KBM-7 (cell line): ENCODE measurements at places on chromosomes 5 and 9.
A peak's percentile ranks its signal among the peaks of the same experiment; 100 is the strongest.

DNA sequence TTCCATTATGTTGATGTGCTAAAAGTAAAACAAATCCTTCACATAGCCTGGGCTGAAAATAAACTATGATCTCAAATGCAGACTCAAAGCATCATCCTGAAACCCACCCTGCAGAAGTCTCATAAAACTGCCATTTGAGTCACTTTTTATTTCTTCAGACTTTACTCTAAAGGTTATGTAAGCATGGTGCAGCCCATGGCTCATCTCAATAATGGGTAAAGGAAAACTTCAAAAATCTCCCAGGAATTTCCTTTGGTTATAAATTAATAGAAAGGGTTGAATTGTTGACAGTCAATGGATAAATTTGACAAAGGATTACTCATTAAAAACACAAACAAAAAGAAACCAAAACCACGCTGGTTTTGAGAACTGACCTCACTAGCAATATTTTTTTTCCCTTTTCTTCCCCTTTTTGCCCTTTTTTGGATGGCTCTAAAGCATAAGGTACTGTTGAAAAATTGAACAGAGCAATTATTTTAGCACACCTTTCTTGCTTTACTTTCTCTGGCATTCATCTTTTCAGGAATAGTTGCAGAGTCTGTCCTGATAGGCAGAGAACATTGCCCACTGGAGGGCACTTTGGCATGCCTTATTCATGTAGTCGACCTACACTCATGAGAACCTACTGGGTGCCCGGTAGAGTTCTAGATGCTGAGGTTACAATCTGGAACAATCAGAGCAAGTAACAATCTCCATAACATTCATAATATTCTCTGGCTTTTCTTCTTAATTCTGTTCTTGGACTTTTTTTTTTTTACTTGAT, 191.4 kb downstream of the TMEM167A start:
- DNase-seq: peak; percentile 43

DNA sequence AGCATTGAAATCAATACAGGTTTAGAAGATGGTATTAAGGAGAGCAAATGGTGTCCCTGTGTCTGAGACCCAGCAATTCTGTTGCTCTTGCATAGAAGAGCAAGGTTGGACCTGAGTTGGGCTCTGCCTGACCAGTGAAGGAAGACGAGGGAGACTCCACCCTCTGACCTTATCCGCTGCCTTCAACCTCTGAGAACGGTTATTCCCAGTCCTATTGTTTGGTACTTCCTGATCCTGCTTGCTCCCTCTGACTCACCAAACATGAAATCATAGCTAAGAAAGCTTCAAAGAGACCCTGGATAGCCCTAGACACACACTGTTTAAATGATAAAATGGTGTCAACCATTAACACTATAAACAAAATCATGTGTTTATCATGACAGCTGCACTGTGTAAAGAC, 218.5 kb downstream of the PLK2 start:
- DNase-seq: no peak

DNA sequence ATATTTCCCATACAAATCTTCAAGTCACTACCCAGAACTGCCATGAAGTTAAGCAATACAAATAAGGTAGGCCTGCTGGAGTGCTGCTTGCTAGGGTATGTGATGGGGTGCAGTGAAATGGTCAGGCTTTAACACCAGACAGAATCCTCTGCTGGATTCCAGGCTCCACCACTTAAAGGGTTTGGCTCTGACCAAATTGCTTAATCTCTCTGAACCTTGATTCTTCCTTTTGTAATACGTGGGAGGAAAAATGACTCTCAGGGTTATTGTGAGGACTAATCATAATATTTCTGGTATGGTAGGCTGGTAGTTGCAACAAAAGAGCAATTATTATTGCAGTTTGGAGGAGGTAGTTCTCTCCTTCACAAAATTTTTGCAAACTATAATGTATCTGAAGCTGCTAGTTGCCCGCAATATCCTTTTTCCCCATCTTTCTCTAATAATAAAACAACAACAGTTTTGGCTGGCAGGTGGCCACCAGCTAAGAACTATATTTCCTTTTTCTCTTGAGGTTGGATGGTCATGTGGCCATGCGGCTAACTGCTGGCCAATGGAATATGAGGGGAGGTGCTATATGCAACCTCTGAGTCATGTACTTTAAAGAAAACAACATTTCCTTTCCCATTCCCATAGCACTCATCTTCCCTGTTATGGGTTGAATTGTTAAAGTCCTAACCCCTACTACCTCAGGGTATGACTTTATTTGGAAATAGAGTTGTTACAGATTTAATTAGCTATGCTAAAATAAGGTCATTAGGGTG, 44.1 kb downstream of the CCL28 start:
- no peak for DNase-seq

DNA sequence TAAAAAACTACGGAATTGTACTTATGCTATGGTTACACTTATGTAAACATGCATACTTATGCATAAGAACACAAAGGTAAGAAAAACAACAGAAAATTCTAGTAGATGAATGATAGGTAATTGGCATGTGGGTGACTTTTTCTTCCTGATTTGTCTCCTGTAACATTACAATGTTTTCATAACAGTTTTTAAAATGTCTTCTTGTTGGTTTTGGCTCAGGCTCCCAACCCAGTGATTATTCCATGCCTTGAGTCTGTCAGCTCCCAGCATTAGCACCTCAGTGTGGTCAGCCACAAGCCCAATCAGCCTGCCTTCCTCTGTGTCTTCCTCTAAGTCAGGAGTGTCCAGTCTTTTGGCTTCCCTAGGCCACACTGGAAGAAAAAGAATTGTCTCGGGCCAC, 7.9 kb upstream of the FOXE1 start:
- DNase-seq: no peak

DNA sequence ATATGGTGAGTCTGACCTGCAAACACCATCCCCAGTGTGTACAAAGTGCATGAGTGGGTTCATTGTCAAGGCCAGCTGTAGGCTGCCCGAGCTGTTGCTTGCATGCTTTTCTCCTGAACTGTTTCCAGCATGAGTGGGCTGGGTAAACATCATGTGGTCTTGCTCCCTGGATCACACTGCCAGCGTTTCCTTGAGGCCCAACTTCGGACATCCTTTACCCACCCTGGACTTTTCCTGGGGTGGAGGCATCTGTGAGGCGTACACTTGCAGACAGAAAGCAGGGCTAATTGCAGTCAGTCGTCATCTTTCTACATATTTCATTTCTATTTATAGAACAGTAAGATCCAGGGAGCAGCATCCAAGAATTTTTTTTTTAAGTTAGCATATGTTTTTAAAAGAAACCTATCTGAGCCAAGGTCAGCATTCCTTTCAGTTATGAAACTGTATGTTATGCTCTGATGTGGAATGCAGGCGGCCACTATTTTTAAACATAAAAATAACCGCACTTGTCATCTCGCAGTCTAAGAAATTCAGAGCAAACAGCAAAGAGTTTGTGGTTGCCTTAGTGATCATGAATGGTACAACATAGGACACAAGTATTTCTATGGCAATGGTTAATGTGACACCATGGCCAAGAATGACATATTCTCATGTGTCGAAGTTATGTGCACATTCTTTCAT, 106.5 kb upstream of the DMRT1 start:
- DNase-seq: no peak

DNA sequence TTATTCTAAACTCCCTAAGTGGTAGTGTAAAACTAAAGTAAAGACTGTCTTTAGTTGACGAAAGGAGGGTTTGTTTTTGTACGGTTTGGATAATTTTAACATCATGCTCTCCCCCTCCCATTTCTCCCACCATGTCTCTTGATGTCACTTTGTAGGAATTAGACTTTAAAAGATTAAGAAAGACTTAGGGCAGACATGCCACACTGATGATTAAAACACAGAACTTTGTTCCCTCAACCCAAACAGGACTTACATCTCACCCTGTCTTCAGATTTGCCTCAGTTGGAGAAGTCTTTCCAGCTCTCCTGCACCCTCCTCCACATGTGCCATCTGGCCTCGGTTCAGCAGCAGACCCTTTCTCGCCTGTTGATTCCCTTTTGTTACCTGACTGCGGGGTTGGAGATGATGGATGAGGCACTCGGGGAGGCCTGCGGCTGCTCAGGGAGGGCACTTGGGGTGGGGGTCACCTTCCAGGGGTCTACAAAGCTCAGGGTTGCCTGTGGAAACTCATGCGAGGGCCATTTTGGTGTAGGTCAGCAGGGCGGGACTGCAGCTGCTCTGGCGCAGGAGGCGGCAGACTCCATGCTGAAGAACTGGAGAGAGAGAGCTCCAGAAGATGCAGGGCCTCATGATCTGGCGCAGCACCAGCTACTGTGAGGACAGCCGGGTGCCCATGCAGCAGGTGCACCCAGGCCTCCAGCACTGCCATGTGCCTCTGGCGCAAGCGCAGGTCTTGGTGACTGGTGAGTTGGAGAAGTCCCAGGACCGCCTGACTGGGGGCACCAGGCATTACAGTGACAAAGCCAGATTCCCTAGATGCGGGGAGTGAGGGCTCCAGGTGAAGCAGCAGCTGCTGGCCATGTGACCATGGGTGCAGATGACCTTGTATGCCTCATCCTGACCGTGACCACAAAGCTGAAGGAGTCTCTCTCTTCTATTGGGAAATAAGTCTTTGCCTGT, 24.5 kb upstream of the EXOC3 start:
- no peak for DNase-seq

DNA sequence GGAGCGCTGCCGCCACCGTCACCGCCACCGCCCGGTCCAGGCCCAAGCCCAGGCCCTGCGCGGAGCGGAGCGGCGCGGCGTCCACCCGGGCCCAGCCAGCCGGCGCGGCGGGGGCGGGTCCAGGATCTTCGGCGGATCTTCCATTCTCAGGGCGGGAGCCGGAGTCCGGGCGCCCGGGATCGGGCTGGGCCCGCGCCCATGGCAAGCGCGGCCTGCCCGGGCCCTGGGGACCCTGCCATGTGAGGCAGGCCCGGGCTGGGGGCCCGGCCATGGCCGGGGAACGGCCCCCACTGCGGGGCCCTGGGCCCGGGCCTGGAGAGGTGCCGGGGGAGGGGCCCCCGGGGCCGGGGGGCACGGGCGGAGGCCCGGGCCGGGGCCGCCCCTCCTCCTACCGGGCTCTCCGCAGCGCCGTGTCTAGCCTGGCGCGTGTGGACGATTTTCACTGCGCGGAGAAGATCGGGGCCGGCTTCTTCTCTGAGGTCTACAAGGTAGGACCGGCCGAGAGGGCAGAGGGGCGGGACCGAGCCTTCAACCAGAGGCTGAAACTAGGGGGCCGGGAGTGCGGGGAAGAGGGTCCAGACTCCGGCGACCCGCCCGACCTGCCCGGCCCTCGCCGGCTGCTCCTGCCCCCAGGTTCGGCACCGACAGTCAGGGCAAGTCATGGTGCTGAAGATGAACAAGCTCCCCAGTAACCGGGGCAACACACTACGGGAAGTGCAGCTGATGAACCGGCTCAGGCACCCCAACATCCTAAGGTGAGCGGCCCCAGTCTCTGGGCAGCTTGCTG, 482 bp downstream of the TESK1 start:
- DNase-seq: peak; percentile 24

- no peak for DNase-seq
Measured at GRCh38 chr9:105206496-105206820, 38.0 kb upstream of the SLC44A1 start.

- no peak for DNase-seq
Measured at GRCh38 chr5:135537271-135537670, 1.5 kb upstream of the NEUROG1 start.

- peak; percentile 32 for DNase-seq
Measured at GRCh38 chr5:157217289-157218024, 36.8 kb downstream of the ITK start.

DNA sequence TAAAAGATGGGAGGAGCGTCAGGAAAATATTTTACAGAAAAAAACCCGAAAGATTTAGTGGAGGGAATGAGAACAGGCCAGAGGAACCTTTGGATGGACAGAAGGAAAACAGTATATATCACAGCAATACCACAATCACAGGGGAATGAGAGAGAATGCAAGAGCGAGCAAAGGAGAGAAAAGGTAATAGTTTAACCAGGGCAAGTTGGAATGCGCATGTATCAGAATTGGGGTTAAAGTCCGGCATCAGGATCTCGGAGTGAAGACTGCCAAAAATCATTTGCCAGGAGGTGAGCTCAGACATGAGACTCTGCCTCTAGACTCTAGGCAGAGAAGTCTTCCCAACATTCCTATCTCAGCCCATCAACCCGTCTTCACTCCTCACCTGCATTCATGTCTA, 36.8 kb downstream of the PCDHGC5 start:
- DNase-seq: no peak

GRCh38 chr5:60604771-60605170, 95.2 kb downstream of the DEPDC1B start:
- no peak for DNase-seq

- no peak for DNase-seq
Measured at GRCh38 chr5:154400678-154401077, 45.1 kb upstream of the SAP30L start.

- no peak for DNase-seq
Measured at GRCh38 chr9:122325124-122325523, 45.7 kb upstream of the PTGS1 start.

- DNase-seq: no peak
Measured at GRCh38 chr5:139182528-139183296, 15.5 kb downstream of the SIL1 start.

- no peak for DNase-seq
Measured at GRCh38 chr5:16104961-16105360, 74.6 kb downstream of the MARCHF11 start.

DNA sequence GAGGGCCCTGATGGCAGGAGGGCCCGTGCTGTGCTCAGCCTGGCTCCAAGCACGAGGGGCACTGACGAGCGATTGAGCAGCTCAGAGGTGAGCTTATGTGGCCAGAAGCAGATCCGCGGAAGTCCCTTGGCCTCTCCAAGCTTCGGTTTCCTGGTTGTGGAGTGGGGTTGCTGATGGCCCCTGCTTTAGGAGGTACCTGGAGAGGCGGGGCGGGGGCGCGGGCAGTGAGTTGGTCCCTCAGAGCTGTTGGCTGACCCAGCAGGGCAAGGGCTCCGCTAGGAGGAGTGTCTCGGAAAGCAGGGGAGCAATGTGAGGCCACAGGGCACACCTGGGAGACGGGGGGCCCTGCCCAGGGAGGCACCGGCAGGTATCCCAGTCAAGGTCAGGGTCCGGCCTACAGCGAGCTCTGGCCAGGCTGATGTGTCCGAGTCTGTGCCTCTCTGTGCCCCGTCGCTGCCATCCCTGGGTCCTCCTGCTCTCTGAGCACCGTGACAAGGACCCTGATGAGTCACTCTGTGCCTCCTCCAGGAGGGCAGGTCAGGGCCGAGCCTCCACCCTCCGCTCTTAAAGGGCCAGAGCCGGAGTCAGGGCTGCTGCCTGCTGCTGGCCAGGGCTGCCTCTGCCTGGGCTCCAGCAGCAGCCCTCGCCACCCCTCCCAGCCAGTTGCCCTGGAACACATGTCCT, 14.8 kb downstream of the NCS1 start:
- DNase-seq: no peak

- peak; percentile 67 for DNase-seq
Measured at GRCh38 chr9:97984188-97985057, 1.3 kb downstream of the ANP32B start.

- DNase-seq: peak; percentile 62
Measured at GRCh38 chr5:1737790-1738405, 61.7 kb downstream of the MRPL36 start.

GRCh38 chr5:55773057-55773456, 35.2 kb downstream of the DDX4 start:
- no peak for DNase-seq

GRCh38 chr5:115838885-115839518, 2.4 kb downstream of the ATG12 start:
- DNase-seq: peak; percentile 76
